Motor neuron (in vitro differentiated cells): ENCODE measurements at places on chromosomes 2 and 18. TPM values are rescaled to one million over a fixed set of nuclear protein-coding genes. Genes with fewer than 3 reads are reported as not detected.
A peak's percentile ranks its signal among the peaks of the same experiment; 100 is the strongest.

The MC2R gene
- total RNA-seq = 0.05 and 0.10 TPM in 2 replicates

DNA sequence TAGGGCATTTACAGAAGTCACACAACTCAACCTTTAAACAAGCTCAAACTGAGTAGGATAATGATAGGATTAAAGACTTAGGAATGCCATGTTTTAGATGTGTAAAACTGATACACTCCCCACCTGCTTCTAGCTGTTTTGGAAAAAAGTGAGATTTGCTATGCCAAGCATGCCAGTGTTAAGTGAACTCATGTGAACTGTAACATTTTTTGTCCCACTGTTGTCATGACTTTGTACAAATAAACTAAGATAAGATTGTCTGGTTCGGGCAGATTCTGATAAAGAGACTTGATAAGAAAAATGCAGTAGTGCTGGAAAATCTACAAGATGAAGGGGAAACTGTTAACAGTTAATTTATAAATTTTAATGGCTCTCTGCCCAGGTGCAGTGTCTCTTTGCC, 66.5 kb downstream of the GLS start:
- ATAC-seq = peak; percentile 6

DNA sequence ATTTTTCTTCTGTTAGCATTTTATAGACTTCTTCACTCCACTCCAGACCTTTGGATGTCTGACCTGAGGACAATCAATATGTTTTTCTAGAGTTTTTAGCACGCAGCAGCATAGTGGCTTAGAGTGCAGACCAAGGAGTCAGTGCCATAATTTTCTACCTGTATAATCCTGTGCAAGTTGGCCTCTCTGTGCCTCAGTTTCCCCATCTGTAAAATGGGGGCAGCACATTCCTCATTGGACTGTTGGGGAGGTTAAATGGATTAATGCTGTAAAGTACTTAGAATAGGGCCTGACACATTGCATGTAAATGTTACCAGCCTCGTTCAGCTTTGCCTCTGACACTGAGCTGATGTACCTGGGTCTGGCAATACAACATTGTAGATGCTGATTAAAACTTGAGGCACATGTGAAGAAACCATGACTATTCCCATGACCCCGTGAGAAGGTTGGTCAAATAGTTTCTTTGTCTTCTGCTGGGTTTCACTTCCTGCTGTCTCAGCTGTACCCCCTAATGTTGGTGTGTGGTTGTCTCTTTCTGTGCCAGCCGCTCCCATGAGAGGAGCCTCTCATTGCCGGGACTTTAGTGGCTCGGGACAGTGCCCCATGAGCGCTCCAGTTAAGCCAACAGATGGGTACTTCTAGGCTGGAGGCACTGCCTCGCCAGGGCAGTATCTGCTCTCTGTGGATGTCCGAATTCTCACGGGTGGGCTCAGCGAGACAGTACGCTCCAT, 125.3 kb downstream of the SH3RF3 start:
- no peak for ATAC-seq

The RIT2 gene
- total RNA-seq = 0.44 and 0.92 TPM in 2 replicates

DNA sequence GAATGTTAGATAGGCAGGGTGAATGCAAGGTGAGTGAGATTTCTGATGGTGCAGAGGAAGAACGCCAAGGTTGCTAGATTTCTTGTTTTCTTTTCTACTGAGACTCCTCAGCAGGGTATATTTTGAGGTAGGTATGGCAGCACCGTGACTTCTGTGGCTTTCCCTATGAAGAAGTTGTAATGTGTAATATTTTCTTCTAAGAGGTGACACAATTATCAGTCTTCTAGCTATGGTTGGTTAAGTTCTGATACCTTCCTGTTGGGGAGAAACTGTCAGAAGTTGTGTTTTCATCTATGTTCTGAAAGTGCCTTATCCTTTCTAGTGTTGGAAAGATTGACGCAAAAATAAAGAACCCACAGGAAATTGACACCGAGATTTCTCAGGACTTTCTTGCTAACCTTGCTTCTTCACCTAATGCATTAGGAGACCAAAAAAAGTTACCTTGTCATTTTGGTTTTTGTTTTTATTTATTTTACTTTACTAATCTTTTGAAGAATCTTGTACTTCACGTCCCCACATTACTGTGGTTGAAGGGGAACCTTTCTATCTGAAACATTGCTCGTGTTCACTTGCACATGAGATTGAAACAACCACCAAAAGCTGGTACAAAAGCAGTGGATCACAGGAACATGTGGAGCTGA, 11.9 kb downstream of the IL18R1 start:
- ATAC-seq = no peak

The TCF23 gene
- 0.16 and 0.31 TPM in 2 replicates for total RNA-seq

DNA sequence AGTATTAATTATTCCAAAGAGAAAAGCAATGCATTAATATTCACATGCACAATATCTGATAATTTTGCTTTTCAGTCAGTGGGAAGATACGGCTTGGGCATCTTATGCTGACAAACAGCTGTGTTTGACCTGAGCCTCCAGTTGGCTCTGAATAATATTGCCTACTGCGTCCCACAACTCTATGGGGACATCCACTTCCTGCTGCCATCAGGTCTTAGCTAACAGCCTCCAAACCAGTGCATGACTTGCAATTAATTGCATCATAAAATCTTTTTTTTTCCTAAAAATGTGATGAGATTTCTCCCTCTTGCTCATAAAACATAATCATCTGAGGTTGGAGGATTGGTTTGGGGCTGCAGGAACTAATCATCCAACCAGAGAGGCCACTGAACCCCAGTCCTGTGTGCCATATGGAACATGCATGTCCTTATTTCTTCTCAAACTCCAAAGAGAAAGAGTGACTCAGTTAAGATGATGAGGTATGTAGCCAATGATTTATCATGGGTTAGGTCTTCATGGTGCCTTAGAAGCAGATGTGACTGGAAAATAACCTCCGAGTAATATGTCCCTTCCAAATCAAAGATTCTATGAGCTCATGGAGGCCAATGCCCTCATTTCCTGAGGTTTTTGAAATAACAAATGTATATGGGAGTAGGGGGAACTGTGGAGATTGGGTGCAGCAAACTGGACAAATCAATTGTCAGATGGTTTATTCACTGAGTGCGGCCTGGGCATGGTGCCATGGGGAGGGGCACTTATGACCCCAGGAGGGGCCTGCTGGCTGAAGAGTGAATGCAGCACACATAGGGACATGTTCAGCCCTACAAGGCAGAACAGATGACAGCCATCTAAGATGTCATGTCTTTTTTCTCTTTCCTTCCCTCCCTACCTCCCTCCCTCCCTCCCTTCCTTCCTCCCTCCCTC, 39.4 kb downstream of the EDAR start:
- peak; percentile 35 for ATAC-seq

The PROKR1 gene
- total RNA-seq = 0.76 and 1.1 TPM in 2 replicates

DNA sequence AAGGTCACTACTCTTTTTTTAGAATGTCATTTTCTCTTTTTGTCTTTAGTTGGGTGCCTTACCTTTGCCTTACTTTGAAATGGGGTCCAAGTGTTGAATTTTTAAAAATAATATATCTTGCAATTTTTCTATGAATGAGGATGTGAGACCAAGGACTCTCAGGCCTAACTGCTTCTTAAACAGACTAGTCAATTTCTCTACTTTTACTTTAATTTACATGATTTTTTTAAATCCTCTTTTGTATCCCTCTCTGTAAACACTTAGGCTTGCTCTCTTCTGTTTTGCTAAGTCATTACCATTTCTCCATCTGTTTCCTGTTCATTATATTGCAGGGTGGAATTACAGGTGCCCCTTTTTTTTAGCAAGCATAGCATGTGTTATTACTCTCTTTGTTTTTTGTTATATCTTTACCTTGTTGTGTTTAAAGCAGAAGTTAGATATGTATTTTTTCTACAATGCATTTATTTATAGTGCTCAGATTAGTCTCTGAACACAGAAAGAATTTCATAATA, 261.8 kb downstream of the SPAG16 start:
- no peak for ATAC-seq
